ENCODE measurements at places on chromosomes 3 and 15.

DNA sequence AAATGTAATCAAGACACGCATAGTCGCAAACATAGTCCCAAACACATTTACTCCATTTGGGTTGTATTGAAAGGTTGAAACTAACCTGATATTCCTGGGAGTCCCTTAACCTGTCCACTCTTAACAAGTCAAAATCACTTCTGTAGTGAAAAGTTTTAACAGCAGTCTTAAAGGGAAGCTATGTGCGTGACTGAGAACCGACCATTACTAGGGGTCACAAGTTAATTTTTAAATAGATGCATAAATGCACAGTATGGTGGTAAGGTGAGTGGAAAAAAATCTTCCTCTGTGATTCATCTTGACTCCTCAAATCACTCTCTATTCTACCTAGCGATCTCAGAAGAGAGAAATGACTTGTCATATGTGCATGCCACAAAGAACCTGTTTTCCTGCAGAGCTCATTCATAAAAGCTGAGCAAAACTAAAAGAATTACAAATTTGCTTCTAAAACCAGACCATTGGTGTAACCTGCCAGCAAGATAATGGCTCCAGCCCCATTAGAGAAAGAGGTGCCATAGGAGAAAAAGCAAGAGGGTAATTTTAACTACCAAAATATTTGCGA is 4.8 kb downstream of the GPR15 start:
- no peak for DNase-seq

DNA sequence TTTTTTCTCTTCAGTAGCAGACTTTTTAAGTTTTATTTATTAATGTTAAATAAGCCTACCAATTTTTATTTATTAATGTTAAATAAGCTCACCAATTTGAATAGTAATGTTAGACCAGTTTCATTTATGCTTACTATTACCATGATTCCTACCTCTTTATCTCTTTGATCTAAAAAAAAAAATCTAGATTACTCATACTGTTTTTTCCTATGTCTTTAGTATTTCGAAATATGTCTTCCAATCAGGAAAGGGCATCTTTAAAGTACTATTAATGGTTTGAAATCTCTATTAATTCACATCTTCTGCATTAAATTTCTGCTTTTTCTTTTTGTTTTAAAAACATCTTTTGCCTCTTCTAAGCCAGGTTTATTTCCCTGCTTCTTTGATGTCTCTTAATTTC is 27.5 kb upstream of the MAPKBP1 start:
- DNase-seq, result no peak

- DNase-seq, result no peak
These were observed 4.7 kb upstream of the ITGA11 start for GRCh38 chr15:68436680-68437079.

DNA sequence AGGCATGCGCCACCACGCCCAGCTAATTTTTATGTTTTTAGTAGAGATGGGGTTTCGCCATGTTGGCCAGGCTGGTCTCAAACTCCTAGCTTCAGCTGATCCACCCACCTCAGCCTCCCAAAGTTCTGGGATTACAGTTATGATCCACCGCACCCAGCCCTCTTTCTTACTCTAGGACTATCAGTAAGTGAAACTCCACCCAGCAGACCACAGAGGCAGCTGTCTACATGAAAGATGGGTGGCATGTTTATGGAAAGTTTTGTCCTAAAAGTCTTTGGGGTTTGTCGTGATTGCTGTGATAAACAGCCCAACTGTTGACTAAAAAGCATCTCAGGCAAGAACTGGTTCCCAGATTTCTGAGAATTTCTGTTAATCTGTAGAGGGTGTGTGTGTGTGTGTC is 10.9 kb downstream of the ARL6IP5 start:
- DNase-seq, result no peak

DNA sequence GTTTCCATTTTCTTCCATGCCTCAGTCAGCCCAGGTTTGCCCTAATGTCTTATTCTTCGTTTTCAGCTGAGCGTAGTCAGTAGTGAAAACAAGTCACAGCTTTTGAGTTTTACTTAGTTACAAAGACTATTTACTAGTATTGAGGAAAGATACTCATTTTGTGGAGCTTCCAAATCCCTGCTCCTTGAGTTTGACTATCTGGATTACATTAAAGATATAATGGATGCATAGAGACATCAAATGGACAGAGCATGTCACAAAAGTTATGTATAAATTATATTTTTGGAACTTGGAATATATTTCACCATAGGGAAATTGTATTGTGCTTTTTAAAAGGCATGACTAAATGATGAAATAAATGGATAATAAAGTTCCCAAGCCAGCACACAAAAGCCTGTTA is 54.6 kb upstream of the AKAP13 start:
- no peak for DNase-seq

GRCh38 chr3:187746059-187746441 is 782 bp upstream of the BCL6 start:
- DNase-seq, result no peak

GRCh38 chr3:176992565-176992964 is 204.7 kb downstream of the TBL1XR1 start:
- no peak for DNase-seq

DNA sequence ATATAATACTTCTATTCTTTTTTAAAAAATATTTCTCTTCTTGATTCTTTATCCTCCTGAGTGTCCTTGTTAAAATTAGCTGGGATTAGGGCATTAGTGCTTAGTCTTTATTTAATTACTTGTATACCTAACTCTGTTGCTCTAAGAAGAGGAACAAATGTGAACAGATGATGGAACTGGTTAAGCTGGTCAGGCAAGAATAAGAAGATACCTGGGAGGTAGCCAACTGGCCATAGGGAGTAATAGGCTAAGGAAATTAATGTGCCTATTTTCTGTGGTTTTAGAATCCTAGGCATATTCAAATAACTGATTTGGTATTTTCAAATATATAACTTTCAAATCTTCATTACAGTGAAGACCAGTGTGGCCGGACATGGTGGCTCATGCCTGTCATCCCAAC is 54.4 kb downstream of the EIF3J start:
- DNase-seq, result no peak

- no peak for DNase-seq
These were observed 1.4 kb upstream of the IL17RC start for GRCh38 chr3:9915254-9916141.

DNA sequence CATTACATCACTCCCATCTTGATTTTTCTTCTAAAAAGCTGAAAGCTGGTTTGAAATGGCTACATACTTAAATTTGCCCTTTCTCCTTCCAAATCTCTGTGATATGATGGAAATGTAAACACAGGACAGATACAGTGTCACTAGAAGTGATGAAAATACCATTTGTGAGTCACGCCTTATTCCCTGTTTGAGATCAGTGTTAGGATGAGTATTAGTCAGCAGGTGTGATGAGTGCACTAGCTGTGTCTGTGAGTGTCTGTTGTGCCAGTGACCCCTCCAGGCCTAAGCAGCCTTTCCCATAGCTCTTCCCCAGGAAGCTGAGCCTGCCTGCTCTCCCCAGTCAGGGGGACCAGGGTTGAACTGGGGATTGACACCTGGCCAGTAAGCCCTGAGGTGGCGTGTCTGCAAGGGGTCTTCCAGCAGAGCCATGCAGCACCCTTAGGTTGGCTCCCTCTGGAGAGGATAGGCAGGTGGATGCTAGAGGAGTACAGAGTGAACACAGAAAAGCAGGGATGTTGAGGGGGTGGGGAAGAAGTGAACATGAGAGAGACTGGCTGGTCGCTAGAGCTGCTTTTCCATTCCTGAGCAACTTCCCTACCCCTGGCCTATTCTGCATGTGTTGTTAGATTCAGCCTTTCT is 92.0 kb downstream of the PDE8A start:
- no peak for DNase-seq

GRCh38 chr3:121735047-121735696 is 14.4 kb downstream of the GOLGB1 start:
- DNase-seq, result no peak

DNA sequence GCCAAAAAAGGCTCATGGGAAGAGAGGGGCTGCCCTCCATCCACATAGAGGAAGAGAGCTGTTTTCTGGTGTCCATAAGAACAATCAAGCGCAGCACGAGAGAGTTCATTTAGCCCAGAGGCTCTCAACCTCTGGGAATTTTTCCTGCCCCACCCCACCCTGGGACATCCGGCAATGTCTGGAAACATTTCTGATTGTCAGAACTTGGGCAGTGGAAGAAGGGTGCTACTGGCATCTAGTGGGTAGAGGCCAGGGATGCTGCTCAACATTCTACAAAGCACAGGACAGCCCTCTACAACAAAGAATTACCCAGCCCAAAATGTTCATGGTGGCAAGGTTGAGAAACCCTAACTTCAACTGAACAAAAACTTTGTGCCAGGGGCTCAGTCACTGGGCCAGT is 92.9 kb downstream of the RAB11A start:
- no peak for DNase-seq

- no peak for DNase-seq
These were observed 393 bp downstream of the ERICH6 start for GRCh38 chr3:150703299-150703755.

DNA sequence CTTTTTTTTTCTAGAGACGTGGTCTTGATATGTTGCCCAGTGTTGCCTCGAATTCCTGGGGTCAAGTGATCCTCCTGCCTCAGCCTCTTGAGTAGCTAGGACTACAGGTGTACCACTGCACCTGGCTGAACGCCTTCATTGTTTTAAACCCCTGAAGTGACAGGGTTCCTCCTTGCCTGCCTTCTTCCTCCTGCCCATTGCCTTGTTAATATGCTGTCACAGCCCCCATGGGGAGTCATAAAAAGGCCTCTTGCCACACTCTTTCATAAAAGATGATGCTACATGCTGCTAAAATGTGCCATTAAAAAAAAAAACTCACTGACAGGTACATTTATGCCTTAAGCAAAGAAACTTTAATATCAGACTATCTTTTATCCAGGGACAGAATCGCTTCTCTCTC is 116.8 kb upstream of the SKOR1 start:
- DNase-seq, result no peak

GRCh38 chr3:110491413-110491812 is 580.2 kb upstream of the NECTIN3 start:
- DNase-seq, result no peak

DNA sequence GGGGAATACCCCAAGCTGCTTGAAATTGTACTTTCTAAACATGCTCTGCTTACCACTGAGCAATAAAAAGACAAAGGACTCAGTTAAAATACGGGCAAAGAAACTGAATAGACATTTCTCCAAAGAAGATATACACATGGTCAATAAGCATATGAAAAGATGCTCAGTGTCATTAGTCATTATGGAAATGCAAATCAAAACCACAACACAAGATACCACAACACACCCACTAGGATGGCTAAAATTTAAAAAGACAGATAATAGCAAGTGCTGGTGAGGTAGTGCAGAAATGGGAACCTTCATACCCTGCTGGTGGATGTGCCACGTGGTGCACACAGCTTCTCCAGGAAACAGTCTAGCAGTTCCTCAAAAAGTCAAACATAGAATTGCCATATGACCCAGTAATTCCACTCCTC is 21.3 kb downstream of the LRIG1 start:
- no peak for DNase-seq

GRCh38 chr3:58234516-58234931 is 3.1 kb upstream of the ABHD6 start:
- no peak for DNase-seq

DNA sequence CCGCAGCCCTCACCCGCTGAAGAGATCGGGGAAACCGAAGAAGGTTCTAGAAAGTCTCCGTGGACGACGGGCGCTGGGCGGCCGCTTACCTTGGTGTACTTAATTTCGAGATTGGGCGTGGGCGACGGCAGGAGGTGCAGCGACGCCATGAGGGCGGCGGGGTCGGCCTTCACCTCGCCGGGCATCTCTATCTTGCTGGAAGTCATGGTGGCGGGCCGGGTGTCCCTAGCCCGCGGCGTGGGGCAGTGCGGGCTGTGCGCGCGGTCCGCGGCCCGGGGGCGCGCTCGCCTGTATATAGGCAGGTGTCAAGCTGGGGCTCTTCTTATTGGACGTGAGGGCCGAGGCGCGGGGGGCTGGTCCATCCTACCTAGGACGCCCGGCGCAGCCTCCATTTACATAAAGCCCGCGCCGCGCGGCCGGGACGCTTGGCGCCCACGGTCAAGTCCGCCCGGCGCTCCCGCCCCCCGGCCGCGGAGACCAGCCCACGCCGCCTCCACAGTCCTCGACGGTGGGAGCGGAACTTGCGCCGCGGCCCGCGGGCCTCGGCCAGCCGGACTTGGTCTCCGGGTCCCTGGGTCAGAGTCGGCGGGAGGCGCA is at the start of gene ALDH1A2:
TSS of gene ALDH1A2 (minus strand) at position 267 of the 597 bp plus-strand sequence. CDS start at position 206, 61 bp downstream.
- DNase-seq, result no peak

DNA sequence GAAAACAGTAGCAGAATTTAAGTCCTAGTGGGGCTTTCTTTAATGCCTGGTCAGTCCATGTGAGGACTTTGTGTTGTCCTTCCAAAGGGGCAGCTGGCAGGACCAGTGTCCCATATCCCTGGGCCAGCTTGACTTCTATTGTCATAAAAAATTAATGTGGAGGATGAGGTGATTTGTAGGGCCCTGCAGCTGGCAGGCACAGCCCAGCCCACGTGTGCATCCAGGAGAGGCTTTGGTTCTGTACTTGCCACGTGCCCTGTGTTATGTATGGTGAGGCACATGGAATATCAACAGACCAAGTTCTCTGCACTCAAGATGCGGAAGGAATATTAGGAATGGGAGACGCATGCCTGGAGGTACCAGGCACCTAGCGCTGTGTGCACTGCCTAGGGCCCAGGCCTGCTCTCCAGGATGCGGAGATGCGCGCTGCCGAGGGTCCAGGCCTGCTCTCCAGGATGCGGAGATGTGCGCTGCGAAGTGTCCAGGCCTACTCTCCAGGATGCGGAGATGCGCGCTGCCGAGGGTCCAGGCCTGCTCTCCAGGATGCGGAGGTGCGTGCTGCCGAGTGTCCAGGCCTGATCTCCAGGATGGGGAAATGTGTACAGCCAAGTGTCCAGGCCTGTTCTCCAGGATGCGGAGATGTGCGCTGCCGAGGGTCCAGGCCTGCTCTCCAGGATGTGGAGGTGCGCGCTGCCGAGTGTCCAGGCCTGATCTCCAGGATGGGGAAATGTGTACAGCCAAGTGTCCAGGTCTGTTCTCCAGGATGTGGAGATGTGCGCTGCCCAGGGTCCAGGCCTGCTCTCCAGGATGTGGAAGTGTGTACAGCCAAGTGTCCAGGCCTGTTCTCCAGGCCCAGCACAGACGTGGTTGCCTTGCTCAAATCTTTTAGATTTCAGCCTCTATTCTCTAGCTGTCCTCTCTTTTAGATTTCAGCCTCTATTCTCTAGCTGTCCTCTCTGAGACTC is 183.3 kb upstream of the ROPN1 start:
- DNase-seq, result no peak

DNA sequence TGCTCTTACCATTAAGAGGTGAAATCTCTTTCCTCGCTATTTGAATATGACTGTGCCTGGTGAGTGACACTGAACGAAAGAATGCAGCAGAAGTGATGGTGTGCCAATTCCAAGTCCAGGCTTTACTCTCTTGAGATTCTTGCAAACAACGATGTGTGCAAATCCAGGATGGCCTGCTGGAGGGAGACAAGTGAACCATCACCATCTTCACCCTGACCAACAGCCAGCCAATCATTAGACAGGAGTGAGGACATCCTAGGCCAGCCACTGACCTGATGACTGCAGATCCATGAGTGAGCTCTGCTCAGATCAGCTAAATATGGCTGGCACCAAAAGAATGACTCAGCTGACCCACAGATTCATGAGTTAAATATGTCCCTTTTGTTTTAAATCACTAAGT is 878.0 kb downstream of the PDCD6IP start:
- no peak for DNase-seq

- peak; percentile 38 for DNase-seq
These were observed 688.8 kb upstream of the CCDC54 start for GRCh38 chr3:106688464-106688863.

- DNase-seq, result peak; percentile 80
These were observed 162.4 kb upstream of the CFAP20DC start for GRCh38 chr3:59212128-59212779.
